ENCODE measurements at places on chromosomes 16 and 17.
A peak's percentile ranks its signal among the peaks of the same experiment; 100 is the strongest.

- DNase-seq = no peak
Measured at GRCh38 chr16:48432136-48432535, 46.9 kb upstream of the SIAH1 start.

- peak; percentile 86 for DNase-seq
Measured at GRCh38 chr17:50931144-50931908, 65.2 kb upstream of the TOB1 start.

DNA sequence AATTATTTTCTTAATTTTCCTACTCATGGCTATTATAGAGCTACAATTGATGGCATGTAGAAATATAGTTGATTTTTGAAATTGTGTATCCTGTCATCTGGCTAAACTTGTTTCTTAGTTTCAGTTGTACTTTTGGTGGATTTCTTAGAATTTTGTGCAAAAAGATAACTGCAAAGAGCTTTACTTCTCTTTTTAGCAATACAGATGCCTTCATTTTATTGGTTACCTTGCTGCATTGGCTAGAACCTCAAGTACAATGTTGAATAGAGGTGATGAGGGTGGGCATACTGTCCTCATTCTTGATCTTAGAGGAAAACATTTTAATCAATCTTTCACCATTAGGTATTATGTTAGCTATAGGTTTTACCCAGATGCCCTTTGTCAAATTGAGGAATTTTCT lies 67.9 kb downstream of the METRNL start:
- DNase-seq = no peak

- DNase-seq = no peak
Measured at GRCh38 chr16:72835086-72835485, 212.8 kb downstream of the ZFHX3 start.

DNA sequence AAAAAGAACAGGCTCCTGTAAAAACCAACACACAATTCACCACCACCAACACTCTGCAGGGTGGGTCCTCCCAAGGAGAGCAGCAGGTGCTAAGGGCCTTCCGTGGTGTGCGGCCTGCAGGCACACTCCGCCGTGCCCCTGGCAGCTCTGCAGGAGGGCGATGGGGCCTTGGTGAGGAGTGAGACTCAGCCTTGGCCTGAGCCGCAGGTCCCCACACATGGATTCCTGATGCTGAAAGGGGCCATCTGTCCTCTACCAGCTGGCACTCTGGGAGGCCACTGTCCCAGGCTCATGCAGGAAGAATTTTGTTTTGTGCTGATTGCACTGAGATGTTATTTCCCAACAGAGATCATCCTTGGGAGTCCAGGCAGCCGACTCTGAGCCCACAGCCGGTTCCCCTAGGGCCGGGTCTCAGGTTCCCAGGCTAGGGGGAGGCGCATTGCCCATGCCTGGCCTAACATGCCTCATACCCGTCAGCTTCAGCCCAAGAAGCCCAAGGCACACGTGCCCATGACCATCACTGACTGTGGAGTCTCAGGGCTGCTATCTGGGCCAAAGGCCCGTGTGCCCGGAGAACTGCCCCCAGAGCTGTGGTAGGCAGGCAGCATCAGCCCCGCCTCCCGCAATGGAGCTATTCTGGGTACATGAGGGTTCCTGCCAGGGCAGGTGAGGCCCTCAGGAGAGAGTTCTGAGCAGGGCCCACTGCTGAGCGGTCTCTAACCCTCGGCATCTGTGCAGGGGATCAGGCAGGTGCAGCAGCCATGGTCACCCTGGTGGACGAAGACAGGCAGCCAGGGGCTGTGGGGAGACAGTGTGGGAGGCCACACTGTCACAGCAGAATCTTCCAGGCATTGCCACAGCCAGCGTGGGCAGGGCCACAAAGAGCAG lies 97.9 kb upstream of the ZNF469 start:
- DNase-seq = no peak

GRCh38 chr17:321386-321941 lies 31.1 kb downstream of the RPH3AL start:
- no peak for DNase-seq

GRCh38 chr16:28317040-28317880 lies 24.9 kb downstream of the SBK1 start:
- peak; percentile 93 for DNase-seq

DNA sequence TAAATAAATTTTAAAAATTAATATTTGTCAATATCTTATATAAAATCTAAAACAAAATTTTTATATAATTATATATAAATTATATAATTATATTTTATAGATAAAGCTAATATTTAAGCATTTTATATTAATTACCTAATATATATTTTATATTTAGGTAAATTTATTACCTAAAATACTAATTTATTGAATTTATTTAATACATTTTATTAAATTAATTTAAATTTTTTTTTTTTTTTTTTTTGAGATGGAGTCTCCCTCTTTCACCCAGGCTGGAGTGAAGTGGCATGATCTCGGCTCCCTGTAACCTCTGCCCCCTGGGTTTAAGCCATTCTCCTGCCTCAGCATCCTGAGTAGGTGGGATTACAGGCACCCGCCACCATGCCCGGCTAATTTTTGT lies 22.4 kb downstream of the ATAD5 start:
- no peak for DNase-seq

DNA sequence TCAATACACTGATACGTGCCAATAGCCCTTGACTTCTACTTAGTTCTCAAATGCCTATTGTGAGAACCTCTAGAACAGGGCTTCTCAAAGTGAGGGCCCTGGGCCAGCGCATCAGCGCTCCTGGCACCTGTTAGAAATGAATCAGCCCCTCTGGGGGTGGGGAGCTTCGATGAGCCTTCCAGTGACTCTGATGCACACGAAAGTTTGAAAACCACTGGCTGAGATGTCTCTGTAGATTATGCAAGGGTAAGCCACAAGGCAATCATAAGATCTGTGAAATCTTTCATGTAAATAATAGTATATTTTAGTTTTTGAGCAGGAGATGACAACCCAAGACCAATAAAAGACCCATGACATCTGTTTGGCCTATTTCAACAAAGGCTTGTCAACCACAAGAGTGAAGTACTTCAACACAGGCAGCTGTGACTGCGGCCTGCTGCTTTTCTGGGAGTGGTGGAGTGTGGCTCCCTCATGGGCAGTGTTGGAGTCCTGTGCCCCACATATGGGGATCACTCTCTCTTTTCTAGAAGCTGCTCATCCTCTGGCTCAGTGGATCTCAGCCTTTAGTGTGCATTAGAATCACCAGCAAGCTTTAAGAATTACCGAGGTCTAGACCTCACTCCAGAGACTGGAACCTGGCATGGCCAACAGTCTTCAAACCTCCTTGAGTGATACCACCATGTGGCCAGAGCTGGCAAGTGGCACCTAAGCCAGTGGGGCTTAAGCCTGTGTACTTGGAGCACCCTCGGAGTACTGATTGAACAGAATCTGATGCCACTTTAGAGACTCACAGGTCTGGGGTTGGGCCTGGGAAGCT lies 5.8 kb downstream of the MTHFSD start:
- DNase-seq = no peak

DNA sequence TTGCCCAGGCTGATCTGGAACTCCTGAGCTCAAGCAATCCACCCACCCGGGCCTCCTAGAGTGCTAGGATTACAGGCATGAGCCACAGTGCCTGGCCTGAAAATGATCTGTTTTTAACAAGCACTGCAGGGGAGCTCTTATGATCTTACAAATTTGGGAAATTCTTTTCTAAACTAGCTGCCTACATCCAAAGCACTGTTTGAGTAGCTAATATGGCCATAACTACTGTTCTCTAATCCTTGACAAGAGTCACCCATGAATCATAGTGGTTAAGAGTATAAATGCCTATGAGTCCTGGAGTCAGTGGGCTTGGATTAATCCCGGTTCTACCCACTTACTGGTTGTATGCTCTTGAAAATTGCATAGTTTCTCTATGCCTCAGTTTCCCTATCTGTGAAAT lies 1.4 kb upstream of the CPPED1 start:
- DNase-seq = no peak

GRCh38 chr16:4945560-4946502 lies 8.9 kb upstream of the PPL start:
- no peak for DNase-seq

GRCh38 chr17:76545918-76546555 lies 6.2 kb downstream of the PRCD start:
- no peak for DNase-seq

- no peak for DNase-seq
Measured at GRCh38 chr17:66665194-66665593, 169.7 kb upstream of the CACNG5 start.

DNA sequence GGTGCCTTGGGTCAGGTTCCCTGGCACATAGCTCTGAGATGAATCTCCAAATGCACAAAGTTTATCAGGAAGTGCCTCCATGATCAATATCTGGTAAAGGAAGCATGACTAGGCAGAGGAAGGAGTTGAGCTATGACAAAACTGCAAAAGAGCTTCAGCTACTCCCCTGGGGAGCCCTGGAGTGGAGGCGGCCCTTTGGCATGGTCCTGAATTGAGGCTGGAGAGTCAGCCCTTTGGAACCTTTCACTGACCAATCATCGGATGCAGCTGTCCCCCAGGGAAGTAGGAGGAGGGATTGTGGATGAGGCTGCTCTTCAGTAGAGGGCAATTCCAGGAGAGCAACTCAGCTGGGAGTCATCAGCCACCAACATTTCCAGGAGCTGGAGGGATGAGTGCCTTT lies 46.1 kb upstream of the NLRP1 start:
- no peak for DNase-seq

DNA sequence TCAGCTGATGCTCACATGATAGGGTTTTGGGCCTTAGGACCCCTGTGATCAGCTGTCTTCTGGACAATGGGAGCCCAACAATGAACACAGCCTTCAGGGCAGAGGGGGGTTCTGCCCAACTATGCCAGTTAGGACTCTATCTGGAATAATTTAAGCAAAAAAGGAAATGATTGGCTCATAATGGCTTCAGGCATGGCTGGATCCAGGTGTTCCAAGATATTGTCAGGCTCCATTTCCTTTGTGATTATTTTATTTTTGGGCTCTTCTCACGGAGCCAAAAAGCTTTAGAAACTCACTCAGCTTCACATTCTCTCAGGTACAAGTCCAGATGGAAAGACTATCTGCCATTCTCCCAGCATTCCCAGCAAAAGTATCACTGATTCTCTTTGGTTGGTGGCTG lies 2.9 kb upstream of the MT2A start:
- DNase-seq = no peak

DNA sequence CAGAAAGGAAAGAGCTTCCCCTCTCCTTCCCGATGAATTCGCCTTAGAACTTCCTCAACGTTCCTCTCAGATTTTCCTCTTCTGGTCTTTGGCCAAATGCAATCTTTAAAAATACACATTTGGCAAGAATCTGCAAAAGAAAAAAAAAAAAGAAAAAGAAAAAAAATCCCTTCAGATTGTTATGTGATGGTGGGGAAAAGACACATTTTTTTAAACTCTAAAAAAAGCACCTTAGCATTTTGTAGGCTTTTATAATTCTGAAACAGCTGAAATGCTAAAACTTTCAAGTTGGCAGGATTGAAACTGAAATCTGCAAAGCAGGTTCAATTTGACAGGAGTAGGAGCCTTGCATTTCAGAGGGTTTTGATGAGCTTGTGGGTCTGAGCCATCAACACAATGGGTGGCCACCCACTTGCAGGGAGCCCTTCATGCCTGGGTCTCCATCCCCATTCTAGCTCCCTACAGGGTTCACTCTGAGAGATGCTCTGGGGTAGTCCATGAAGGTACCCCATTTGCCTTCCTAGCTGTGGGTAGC lies 33.1 kb downstream of the CACNG3 start:
- DNase-seq = no peak

DNA sequence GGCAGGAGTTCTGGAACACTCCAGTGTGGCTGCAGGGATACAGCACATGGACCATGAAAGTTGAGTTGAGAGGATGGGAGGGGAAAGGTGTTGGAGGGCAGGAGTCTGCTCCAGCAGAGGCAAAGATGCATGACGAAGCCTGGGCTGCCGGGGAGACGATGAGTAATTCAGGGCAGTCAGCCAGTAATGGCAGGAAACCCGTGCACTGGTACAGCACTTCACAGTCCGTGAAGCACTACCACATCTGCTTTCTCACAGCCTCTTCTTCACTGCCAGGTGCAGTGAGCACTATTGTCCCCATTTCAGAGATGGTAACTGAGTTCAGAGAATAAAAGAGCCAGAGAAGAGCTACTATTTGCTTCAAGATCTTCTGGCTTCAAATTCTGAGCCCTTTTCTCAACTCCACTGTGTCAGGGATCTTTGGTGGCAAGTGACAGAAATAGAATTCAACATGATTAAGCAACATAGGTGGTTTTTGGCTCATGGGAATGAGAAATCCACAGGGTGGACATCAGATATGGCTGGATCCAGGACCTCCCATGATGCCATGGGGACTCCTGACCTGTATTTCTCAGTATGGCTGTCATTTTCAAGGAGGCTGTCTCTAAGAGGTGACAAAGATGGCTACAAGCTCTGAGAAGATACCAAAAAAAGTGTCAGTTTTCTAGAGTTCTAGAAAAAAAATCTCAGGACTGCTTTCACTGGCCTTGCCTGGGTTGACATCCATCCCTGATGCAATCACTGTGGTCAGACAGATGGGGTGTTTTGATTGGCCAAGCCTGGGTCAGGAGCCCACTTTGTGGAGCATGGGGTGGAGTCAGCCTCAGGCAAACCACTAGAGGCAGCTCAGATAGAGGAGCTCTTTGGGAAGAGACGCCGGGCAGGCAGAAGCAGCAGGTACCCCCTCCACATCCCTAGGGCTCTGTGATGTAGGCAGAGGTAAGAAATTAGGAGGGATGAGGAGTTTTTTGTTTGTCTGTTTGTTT lies 24.7 kb downstream of the IL21R start:
- DNase-seq = peak; percentile 81

DNA sequence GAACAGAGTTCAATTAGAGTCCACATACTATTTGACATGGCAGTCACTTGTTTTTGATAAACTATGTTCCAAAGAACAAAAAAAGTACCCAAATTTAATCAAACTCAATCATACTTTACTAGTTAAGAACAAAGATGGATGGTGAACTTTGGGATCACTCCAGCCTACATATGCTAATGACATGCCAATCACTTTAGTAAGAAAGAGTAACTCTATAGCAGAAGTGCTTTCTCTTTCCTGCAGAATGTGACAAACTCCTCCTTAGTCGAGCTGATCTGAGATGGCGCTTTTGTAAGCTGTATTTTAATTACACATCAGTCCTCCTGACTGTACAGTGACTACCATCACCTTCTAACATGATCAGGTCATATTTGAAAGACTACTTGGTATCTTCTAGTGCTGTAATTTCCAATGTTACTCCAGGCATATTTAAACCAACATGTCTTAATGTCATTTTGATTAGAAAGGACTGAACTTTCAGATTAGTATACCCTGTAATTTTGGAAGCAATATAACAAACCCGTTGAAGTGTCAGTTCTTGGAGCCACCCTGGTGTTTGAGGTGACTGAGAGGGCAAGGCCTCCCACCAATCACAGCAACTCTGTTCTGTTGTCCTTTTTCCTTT lies 4.1 kb downstream of the NETO2 start:
- DNase-seq = no peak

- no peak for DNase-seq
Measured at GRCh38 chr16:86727131-86727530, 148.8 kb downstream of the FOXL1 start.

GRCh38 chr17:69461951-69462369 lies 47.5 kb downstream of the MAP2K6 start:
- DNase-seq = no peak

Data from activated CD8-positive, alpha-beta memory T cell treated with anti-CD3 and anti-CD28 coated beads for 24 hours (primary cell).